ENCODE measurements at places on chromosomes 4 and X.

- DNase-seq, result no peak
Measured at GRCh38 chrX:105463473-105463872, 243.0 kb upstream of the TEX13A start.

DNA sequence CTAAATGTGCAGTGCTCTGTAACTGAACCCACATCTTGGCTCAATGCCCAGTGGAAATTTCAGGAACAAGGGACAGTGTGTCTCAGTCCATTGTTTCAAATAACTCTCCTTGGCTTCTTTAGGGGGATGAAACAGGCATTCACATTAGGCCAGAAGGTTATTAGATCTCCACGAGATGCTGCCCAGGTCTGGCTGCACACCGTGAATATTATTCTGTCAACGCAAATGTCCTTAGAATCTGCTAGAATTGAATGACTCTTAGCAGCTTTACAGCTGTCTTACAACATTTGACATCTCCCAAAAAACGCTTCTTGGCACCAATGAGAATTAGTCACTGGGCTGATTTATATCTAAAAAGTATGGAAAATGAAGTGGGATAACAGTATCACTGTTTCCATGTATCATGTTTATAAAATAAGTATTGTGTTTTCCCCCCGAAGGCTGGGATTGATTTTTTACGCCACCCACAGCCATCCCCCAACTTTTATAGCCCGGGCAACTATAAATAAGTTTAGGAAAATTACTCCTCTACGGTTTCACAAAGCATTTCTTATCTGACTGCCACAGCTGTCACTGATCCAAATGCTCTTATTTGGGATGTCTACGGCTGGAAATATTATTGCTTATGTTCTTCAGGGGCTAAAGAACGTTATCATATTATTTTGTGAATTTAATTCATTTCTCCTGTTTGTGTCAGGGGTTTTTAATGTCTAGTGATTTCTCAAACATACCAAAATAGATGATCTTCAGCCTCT is 559.7 kb upstream of the FAT1 start:
- DNase-seq, result no peak

DNA sequence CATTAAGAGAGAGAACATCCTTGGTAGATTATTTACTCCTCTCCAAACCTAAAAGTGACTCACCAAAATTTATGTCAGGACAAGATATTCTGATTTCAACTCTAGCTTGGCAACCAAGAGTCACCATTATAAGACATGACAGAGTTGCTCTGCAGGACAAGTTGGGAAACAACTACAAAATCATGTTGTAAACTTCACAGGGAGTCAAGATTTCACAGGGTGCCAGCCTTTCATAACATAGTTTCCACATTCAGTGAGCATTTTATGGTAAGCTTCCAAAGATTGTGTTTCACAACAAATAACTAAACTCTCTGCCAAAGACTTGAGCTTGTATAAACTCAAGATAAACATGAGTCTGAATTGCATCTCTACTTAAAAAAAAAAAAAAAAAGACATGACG is 121.0 kb upstream of the DIAPH2 start:
- no peak for DNase-seq

DNA sequence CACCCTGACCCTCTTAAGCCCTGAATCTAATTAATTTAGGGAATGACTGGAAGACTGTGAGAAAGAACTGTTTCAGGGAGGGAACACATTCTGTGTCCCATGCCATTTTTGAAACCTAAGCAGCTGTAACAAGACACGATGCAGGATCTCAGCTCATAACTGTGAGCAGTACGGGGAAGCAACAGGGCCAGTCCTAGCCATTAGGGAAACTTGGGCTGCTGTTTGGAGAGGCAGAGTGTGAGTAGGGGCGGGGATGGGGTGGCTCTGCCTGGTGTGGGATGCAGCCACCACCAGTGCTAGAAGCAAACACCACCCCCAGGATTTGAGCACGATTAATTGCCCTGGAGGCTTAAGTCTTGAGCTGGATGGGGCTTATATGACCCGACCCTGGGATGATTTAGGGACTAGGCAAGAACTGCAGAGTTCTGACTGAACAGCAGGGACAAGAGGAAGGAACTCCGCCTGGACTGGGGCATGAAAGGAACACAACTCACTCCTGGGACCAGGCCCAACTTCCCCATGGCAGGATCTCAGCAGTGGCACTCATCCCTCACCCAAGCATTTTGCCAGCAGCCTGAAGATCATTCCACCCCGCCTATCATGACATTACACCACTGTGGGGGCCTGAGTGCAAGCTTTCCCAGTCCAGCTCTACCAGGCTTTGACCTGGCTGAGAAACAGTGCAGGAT is 43.1 kb downstream of the ATRX start:
- DNase-seq, result no peak

- no peak for DNase-seq
Measured at GRCh38 chr4:148735432-148736155, 293.4 kb upstream of the NR3C2 start.
